ENCODE measurements at places on chromosomes 13 and 19.

GRCh38 chr19:36257520-36257876 is 42.6 kb downstream of the ZNF146 start:
- DNase-seq: no peak

- no peak for DNase-seq
Measured at GRCh38 chr13:20035130-20035529, 76.6 kb downstream of the ZMYM2 start.

- DNase-seq: no peak
Measured at GRCh38 chr13:44160591-44161191, 212.9 kb upstream of the SERP2 start.

DNA sequence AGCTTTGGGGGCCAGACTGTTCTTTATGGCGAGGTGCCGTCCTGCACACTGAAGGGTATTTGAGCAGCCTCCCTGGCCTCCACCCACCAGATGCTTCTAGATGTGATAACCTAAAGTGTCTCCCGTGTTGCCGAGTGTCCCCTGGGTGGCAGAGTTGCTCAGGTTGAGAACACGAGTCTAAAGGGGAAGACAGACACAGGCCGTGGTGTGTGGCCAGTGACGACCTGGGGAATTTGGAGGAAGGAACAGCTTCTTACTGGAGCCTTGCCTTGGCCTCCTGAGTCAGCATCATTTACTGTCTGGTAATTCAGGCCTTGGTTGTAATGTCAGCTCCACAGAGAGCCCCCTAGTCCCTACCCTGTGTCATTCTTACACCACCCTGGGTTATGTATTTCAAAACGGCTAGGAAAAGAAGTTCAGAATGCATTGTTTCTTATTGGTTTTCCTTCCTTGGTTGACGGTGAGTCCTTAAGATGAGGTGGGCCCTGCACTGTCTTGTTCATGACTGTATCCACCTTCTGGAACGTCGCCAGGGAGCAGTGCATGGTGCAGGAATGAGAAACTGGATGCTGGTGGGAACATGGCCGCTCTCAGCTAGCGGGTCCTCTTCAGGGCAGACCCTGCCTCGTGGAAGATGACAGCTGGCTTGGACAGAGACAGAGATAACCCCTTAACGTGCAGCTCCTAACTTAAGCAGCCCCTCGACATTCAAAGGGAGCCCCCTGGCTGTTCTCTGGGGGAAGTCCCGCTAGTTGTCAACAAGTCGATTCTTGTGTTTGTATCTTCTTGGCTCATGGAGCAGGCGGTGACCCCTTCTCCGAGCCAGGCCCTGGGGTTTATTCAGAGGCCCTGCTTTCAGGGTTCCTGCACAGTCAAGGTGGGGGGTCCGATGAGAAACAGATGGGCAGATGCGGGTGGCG is 7.2 kb downstream of the SIN3B start:
- DNase-seq: no peak

DNA sequence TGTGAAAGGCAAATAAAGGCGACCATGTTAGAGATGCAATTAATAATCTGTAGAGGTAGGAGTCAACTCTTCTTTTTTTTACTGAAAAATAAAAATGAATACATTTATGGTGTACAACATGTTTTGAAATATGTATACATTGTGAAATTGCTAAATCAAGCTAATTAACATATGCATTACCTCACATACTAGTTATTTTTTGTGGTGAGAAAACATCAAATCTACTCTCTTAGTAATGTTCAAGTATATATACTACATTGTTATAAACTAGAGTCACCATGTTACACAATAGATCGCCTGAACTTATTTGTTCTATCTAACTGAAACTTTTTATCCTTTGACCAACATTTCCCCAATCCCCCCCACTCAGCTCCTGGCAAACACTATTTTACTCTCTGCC is 143.2 kb downstream of the POU4F1 start:
- no peak for DNase-seq

- no peak for DNase-seq
Measured at GRCh38 chr19:56842412-56842811, 1.9 kb upstream of the PEG3 start.

DNA sequence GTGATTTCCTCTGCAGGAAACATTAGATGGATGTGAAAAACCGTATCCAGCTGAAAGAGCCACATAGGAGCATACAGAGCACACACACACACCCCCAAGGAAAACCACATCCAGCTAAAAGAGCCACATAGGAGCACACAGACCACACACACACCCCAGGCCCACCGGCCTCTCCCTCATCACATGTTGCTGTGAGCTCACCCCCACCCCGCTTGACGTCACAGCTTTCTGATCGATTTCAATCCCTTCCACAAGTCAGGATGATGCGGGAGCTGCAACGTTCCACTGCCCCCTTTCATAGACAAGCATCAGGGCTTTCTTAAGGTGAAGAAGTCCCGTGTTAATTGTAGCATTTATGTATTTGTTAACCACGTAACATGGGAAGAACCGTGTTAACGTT is 72.4 kb upstream of the SOX1 start:
- DNase-seq: no peak

DNA sequence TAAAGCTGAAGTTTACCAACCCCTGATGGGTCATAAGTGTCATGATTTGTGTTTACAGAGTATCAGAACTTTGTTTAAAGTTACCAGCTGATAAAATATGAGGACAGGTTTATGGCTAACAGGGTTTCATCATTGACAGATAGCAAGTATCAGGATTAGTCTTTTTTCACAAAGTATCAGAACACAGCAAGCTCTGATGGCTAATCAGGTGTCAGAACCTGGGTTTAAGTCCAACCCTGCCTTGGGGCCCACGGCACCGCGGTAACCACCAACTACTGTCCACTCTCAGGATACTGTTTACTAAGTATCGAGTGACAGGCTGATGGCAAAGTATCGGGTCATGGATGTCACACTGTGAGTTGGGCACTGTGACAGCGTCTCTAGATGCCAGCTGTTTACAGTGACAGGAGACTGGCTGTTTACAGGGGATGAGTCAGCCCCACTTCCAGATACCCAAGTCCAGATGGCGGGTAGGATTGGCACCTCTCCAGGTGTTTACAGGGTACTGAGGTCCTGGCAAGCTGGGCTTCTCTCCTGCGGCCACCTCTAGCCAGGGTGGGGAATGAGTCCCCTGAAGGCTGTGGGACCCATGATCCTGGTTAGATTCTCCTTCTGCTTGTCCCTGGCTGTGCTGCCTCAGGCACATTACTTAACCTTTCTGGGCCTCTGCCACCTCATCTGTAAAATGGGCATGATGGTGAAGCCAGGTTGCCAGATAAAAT is 21.8 kb downstream of the ARRDC2 start:
- no peak for DNase-seq

DNA sequence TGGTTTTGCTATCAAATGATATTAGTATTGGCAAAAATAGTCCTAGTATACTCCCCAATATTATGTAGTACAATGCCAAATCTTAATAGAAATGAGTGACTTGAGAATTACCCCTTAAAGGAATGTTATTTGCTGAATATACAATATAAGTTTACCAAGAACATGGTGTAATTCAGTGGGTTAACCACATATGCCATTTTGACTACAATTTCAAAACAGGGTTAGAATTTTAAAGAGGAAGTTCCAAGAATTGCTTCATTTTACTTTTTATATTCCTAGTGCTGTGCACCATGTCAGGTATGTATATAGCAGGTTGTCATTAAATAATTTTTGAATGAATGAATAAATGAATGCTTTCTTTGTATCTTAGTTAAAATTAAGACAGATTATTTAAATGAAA is 66.3 kb downstream of the LMO7 start:
- no peak for DNase-seq

All from activated naive CD8-positive, alpha-beta T cell treated with anti-CD3 and anti-CD28 coated beads for 36 hours (primary cell).